Stimulated activated CD4-positive, alpha-beta T cell treated with anti-CD3 and anti-CD28 coated beads, TNF-alpha, amount 100 ng/mL, for 4 hours (primary cell): ENCODE measurements at places on chromosomes 4 and X.

- no peak for DNase-seq
These were observed 237.4 kb downstream of the CAMK2D start for GRCh38 chr4:113524096-113524495.

DNA sequence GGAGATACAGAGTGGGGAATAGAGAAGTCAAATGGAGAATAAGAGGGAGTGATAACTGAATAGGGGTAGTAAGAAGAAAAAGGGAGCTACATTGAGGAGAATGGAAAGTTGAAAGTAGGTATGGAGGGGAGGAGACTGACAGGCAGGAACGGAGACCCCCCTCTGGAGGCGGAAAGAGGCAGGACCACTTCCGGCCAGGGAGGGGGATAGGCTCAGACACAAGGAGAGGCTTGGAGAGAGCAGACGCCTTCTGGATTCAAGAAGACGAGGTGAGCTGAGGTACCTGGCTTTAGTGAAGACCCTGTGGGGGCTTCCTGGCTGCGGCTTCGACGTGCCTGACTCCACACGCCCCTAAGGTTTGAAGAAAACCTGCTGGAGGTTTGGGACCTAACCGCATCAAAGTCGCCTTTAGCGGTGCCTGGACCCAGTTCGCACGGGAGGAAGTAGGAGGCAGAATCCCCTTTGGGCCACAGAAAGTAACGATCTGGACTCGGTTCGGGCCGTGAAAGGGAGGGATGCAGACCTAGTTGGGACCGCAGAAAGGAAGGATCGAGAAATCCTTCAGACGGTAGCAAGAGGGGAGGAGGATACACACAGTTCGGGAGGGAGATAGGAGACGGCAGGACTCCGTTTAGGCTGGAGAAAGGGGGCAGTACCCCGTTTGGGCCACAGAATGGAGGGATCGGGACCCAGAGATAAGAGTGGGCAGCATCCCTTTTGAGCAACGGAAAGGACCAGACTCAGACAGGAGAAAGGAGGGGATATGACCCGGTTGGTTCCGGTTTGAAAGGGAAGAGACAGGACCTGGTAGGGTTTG is at the start of gene TRO:
TSS of gene TRO (plus strand) at position 215 of the 817 bp plus-strand sequence. CDS start 1,423 bp downstream, outside the sequence.
- DNase-seq = no peak

GRCh38 chr4:162782778-162783525 is 383.7 kb downstream of the NAF1 start:
- DNase-seq = no peak

GRCh38 chrX:110600745-110601310 is 194.8 kb downstream of the CHRDL1 start:
- DNase-seq = no peak

GRCh38 chrX:155535866-155536265 is 76.9 kb downstream of the TMLHE start:
- DNase-seq = no peak

DNA sequence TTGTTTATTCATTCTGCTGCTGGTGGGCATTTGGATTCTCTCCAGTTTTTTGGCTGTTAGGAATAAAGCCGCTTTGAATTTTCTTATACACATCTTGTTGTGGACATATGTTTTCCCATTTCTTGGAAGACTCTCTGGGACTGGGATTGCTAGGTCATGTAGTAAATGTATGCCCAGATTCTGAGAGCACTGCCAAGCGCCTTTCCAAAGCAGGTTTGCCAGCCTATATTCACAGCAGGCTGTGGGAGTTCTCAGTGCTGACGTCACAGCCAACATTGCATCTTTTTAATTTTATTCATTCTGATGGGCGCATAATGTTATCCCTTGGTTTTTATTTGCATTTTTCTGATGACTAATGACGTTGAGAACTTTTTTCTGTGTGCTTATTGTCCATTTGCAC is 24.1 kb downstream of the TMEM271 start:
- no peak for DNase-seq

DNA sequence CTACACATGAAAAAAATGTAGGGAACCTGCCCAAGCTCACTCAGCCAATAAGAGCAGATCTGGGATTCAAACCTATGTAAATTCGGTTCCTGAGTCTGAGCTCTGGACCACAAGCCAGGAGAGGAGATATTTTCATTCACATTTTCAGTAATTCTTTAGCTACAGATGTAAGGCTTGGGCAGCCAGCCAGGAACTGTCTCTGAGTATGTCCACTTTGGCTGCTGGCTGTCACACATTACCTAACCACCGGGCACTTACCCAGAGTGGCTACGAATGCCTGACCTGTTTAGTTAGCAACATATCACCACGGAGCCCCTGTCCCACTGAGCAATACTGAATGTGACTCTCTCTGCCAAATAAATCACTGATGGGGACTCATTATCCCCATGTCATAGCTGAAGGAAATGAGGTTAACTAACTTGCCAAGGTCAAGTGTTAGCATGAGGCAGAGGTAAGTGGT is 15.3 kb downstream of the USP46 start:
- no peak for DNase-seq

- DNase-seq = no peak
These were observed 53.2 kb downstream of the CPLX1 start for GRCh38 chr4:772776-773175.

GRCh38 chrX:111386615-111387233 is 25.3 kb downstream of the DCX start:
- no peak for DNase-seq
